NCI-H226 (cell line): ENCODE measurements at places on chromosomes 5 and 9.

DNA sequence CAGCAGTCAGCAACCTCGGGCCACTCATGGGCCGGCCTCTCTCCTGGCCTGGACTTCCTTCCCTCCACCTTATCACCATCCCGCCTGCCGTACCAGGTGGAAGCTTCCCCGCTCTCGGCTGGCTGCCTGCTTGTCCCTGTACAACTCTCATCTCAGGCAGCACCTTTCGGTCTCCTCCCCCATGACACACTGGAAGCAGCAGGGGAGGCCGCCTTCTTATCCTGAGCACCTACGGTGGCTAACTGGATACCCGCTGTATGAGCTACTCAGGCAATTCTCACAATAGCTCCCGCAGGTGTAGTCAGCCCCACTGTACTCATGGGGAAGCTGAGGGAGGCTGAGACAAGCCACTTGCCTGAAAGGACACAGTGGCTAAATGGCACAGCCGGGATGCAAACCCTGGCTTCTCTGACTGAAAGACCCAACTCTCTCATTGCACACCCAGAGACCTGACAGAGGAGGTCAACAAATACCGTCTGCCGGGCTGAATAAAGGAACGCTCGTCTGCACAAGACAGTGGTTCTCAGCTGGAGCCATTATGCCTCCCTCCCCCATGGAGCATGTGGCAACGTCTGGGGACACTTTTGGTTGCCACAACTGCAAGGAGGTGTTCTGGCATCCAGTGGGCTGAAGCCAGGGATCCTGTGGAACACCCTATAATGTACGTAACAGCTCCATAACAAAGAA is 9.6 kb downstream of the STK10 start:
- DNase-seq, result no peak

DNA sequence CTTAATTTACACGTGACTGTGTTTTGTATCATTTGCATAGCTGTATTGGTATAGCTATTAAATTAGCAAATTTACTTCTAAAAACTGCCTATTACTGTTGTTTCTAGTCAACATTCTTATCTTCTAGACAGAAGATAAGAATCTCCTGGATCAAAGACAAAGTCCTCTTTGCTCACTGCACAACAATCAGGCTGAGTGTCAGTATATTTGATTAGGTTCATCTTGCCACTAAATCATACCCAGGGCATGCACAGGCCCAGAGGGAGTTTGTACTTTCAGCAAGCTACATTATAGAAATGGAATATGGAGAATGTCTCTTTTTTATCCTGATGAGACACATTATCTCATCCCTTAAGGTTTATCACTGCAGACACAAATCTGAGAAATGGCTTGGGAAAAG is 579.1 kb downstream of the SLCO4C1 start:
- no peak for DNase-seq

DNA sequence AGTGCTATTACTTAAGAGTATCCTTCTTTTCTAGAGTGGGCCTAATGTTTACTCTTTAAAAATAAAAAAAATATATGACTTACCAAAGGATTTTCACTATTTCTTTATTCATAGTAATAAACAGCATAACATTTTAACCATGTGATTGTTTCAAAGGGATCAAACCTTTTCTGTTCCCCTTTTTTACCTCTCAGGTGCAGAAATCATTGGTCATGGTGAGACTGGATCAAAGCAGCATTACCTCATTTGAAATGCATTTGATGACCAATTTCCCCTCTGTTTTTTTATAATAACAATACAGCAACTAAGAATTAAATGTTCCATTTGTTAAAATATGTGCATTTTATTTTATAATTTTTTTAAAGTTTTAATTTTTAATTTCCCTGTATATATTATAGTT is 598.0 kb upstream of the RGMB start:
- DNase-seq, result no peak

DNA sequence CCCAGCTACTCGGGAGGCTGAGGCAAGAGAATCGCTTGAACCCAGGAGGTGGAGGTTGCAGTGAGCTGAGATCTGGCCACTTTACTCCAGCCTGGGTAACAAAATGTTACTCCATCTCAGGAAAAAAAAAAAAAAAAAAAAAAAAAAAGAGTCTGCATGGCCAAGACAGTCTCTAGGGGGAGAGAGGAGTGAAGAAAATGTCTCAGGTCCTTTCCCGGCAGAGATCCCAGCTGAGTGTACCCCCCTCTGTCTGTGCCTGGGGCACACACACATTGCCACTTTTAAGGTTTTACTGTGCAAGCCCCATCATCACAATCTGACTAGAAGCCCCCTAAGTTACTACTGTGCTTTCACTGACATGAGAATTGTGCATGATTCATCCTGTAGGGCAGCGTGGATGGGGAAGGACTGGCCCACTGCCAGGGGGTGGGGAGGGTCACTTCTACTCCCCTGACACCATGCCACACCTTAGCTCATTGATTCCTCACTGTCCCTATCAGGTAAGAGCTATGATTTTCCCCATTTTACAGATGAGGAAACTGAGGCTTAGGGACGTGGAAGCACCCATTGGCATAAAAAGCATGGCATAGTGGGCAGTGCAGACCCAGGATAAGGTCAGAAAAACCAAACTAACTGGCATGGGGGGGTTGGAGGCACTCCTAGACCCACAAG is 102.3 kb upstream of the LARP1 start:
- peak; percentile 2 for DNase-seq

GRCh38 chr5:170483701-170484458 is 19.9 kb upstream of the KCNIP1 start:
- peak; percentile 62 for DNase-seq

- DNase-seq, result no peak
Observed at GRCh38 chr9:80197661-80198060, 625.9 kb downstream of the TLE4 start.

- no peak for DNase-seq
Observed at GRCh38 chr5:179615203-179615602, 8.3 kb downstream of the HNRNPH1 start.

DNA sequence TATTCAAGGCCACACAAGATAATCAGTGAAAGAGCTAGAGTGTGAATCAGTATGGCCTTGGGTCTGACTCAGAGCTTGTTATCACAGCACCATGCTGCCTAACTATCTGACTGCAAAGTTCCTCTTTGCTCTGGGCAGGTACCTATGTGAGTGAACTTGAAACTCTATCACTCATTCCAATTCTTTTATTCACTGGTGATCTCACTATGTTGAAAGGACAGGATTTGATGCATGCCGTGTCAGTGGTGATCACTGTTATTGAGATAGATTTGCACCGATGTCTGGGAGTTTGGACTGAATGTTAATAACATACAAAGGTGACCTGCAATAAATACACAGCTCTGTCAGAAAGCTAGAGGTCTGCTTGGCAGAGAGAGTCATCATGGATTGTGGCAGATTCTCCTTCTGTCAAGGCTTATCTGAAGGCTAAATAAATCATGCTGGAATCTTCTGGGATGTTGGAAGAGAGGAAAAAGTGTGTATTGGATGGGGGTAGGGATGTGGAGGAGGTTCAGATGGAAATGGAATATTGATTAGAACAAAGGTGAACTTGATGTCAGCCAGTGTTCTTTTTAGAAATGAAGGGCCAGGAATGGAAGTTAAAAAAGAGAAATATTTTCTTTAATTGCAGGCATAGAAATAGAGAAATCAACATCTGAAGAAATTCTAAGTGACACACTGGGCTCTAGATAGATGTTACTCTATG is 91.8 kb upstream of the TNC start:
- DNase-seq, result peak; percentile 90

- no peak for DNase-seq
Observed at GRCh38 chr9:113350937-113351336, 1.6 kb downstream of the BSPRY start.

- no peak for DNase-seq
Observed at GRCh38 chr5:151585970-151586369, 5.2 kb downstream of the FAT2 start.
